CD4-positive, CD25-positive, alpha-beta regulatory T cell (primary cell): ENCODE measurements at places on chromosomes 2 and 18.

GRCh38 chr2:37809525-37809924 is 115.6 kb upstream of the RMDN2 start:
- DNase-seq: peak; percentile 12

GRCh38 chr2:39550701-39551285 is 113.7 kb upstream of the MAP4K3 start:
- no peak for DNase-seq

DNA sequence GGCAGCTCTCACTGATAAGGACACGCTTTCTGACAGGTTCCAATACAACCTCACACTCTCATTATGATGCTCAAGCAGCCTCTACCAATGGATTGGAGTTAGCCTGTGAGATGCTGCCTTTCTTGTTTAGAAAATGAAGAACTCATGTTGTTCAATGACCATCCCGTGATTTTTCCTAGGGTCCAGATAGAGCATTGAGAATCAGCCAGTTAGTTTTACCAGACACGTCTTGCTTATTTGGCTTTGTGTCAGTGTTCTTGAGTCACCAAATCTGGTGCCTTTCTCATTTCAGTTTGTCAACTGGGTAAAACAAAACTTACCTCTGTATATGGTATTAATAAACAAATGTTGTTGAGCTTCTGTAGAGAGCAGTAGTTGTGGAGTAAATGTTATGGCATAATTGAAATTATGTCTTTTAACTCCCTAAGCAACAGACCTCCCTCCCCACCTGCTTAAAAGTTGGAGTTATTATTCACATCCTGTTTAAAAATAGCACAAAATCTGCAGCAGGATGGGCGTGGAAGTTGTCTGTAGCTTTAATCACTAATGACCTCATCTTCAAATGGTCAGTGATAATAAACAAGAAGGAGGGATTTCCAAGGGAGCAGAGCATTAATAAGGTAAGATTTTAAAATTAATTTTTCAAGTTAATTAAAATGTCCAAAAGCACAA is 167.3 kb downstream of the HRH4 start:
- DNase-seq: no peak

DNA sequence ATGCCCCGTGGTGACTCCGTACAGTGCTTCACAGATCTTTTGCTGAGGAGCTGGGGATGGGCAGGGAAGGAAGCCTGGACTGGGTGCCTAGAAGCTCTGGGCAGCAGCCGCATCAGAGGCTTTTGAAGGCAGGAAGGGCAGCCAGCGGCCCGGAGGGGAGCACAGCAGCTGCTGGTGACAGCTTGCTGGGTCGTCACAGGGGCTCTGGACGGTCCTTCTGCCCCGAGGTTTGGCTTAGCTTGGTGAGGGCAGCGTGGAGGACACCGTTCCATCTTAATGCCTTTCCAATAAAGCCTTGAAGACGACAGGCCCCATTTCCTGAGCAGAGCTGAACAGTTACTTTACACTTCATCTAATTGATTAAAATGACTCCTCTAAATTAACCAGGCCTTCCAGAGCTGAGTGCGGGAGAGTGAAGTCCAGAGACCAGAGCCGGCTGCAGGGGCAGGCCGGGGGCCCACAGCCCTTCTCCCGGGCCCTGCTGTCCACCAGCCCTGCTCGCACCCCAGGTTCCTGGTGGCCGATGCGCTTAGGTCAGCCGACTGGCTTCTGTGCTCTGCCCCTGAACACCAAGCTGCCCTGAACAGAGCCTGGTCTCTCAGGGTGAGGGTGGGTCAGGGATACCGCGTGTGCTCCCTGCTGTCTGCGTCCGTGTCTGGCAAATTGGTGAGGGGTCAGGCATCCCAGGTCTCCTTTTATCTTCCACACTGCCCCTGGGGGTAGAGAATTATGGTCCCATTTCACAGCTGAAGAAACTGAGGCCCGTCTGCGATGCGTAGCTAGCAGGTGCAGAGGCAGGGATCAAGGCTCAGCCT is 43.5 kb downstream of the RRM2 start:
- DNase-seq: no peak

DNA sequence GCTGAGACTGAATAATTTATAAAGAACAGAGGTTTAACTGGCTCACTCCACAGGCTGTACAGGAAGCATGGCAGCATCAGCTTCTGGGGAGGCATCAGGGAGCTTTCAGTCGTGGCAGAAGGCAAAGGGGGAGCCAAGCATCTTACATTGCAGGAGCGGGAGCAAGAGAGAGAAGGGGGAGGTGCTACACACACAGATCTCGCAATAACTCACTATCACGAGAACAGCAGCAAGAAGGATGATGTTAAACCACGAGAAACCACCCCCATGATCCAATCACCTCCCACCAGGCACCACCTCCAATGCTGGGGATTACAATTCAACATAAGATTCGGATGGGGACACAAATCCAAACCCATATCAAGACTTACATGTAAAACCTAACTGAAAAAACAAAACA is 17.8 kb upstream of the MATN3 start:
- DNase-seq: no peak
